Erythroblast (primary cell): ENCODE measurements at places on chromosomes 12 and 14.

- no peak for DNase-seq
Observed at GRCh38 chr12:8905546-8905945, 8.8 kb upstream of the PHC1 start.

DNA sequence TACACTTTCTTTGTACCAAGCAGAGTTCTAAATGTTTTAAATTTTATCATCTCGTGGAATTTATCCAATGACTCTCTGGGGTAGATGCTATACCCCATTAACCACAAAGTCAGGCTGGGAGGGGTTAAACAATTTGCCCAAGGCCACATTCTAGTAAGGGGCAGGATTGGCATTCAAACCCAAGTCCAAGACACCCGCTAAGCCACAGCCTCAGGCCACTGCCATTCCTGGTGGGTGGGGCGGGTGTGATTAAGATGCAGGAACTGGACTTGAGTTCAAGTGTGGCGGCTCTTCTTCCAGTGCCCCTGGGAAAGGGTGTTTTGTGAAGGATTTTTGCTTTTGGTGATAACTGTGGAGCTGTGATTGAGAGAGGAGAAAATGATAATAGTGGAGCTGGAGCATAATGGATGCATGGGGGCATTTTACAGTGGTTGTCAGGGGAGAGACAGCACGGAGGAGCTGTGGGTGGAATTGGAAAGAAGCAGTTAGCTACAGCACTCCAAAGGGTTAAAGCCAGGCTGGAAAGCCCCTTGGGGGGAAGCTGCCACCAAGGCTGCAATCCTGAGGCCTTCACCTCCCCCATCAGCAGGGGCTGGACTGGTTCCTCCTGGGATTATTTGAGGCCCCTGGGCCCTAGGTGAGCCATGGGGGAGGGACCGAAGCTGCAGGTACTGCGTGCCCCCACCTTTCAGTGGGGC is 1.0 kb upstream of the VRTN start:
- DNase-seq: no peak

DNA sequence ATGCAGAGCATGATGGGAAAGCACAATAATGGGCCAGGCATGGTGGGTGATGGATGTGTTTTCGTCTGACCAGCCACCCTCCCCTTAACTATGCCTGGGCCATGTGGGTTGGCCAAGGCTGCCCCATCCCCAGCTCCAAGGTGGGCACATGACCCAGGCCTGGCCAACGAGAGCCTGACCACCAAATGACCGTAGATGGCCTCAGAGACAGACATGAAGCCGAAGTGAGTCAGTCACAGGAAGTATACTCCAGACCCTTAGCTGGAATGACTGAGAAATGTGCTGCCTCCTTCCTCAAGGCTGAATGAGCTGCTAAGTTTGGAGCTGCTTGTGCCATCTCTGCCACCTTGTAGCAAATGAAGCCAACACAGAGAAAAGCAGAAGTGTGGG is 233.6 kb downstream of the BCL11B start:
- DNase-seq: no peak

DNA sequence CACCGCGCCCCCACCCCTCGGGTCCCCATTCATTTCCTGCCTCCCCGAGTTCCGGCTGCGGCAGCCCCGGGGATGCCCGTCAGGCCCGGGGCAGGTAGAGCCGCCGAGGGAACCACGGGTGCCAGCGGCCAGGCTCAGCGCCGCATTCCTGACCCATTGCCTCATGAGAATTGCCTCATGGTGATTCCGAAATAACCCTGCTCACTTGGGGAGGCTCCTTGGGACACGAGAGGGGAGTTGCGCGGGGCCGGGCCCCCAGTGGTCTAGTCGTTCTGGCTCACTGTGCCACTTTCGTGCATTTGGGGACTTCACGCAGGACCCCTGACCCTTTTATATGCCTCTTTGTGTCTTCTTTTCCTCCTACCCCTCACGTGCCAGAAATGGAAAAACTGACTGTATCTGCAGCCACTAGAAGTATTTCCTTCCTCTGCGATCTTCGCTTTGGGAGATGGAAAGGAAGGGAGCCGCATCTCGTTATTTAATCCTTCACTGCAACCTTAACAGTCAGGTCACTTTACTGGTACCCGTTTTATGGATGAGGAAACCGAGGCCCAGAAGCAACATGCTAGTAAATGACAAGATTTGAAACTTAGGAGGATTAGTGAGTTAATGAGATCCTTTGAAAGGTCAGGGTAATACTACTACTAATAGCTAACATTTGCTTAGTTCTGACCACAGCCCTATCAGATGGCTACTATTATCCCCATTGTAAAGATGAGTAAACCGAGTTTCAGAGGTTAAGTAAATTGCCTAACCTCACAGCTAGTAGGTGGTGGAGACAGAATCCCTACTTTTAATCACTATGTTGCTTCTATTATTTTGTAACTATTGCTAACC is 768 bp downstream of the PTPN11 start:
- DNase-seq: peak; percentile 84

DNA sequence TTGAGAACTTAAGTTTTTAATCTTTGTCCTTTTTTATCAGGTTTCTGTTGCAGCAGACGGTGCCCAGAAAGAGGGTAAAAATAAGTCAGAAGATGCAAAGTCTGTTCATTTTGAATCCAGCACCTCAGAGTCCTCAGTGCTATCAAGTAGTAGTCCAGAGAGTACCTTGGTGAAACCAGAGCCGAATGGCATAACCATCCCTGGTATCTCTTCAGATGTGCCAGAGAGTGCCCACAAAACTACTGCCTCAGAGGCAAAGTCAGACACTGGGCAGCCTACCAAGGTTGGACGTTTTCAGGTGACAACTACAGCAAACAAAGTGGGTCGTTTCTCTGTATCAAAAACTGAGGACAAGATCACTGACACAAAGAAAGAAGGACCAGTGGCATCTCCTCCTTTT is 53.5 kb downstream of the RAD52 start:
- DNase-seq: no peak

DNA sequence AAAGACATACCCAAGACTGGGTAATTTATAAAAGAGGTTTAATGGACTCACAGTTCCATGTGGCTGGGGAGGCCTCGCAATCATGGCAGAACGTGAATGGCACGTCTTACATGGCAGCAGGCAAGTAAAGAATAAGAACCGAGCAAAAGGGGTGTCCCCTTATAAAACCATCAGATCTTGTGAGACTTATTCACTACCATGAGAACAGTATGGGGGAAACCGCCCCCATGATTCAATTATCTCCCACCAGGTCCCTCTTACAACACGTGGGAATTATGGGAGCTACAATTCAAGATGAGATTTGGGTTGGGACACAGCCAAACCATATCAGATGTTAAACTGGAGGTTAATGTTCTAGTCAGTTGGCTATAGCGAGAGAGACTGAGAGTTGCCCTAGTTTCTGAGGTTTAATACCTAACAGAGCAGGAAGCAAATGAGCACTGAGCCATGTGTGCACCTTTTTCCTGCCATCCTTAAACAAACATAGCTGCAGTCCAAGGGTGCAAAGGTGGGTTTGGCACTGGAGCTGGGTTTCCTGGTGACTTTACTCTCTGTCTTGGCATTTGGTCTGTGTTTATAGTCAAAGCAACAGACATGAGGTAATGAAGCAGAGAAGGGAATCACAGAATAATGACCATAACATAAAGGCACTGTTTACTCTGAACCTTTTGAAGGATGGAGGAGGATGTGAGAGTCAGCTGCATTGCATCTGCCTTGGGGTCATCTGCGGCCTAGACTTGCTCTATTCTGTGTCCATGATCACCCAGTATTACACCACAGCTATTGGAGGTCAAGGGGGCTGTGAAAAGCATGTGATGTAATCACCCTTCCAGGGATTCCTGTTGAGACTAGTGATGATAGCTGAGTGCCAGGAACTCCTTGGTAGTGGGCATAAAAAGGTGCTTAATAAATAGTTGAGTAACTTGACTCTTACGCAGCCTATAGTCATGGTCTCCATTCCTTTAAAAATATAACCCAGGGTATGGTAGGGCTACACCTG is 83.6 kb upstream of the USP44 start:
- no peak for DNase-seq

DNA sequence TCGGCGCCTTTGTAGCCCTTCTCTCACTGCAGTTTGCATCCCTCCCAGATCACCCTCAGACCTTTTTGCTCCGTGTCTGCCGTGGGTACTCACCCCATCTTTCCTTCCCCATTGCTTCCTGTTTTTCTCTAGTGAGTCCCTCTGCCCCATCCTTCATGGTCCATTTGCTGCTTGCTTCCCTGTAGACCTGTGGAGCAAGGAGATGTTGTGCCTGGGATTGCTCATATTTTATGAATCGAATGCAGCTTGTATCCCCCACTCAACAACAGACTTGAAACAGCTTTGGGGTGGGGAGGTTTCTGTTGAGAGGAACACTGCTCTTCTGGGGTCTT is 661 bp downstream of the DENR start:
- DNase-seq: no peak

DNA sequence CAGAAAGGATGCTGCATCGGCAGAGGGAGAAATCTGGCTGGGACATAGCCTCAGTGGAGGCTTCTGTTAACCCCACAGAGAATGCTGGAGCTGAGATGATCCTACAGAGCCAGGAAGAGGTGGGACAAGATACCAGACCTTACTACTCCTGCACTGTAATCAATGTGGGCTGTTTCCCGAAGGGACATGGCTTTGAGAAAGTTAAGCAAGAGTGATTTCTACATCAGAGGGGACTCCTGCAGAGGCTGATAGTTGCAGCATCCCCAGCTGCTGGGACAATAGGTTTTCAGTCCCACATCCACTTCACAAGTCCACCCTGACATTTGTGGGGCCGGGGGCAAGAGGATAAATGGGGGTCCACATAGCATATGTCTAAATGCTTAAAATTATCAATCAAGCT is 22.5 kb upstream of the CMKLR1 start:
- DNase-seq: no peak

- no peak for DNase-seq
Observed at GRCh38 chr12:124916374-124917134, 2.1 kb upstream of the UBC start.

DNA sequence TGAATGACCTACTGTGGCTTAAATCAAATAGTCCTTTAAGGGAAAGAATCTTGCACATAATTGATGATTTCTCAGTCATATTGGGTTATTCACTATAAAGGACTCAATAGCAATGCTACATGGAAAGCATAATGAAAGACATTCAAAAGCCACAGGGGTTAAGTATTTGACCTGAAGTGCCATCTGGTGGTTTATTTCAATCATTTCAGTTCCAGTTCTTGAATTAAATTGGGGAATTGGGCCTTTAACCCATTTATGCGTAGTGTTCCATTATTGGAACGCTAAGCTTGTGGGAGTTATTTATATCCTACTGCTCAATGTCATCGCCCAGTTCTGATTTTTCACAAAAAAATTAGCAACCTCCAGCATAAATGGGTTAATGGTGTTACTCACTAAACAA is 41.3 kb upstream of the C12orf71 start:
- peak; percentile 20 for DNase-seq

- DNase-seq: no peak
Observed at GRCh38 chr12:65287426-65287825, 8.9 kb downstream of the MSRB3 start.

DNA sequence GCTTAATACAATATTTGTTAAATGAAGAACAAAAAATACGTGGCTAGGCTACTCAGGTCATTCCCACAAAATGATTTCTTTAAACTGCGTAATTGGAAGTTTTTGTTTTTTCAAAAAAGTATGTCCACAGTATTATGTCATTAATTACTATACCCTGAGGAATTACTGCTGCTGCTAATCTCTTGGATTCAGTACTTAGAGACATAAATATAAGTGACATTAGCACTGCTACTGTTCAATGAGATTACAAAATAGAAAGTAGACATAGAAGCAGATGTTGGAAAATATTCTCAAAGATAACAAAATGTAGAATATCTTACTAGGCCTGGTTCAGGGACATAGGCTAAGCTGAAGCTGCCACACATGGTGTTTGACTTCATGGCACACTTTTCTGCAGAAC is 36.3 kb downstream of the HMGA2 start:
- DNase-seq: peak; percentile 55

GRCh38 chr12:15131431-15131830 is 89.8 kb downstream of the RERG start:
- no peak for DNase-seq

DNA sequence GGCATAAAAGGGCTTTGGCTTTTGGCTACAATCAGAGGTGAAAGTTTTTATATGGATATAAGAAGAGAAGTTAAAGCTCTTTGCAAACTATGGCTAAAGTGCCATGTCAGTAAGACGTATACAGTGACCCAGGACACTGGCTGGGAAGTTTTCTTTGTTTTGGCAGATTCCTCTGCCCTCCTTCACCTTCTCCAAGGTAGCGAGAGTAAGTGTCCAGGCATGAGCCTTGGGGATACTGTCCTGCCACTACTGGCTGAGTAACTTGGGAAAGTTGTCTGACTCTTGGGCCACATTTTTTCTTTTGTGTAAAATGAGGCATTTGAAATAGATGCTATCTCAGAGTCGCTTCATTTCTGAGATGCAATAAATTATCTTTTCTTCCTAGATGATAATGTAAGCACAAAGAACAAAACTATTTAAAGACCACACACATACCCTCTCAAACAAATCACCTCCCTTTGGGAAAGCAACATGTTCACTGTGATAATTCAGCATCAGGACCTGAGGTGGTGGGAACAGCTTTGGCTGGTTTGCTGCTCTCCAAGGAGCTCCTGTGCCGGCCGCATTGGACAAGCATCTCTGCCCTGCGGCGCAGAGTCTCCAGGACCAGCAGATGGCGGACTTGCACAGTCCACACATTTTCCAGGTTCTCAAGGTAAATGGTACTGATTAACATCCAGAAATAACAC is 106.3 kb downstream of the PTCSC3 start:
- peak; percentile 30 for DNase-seq

GRCh38 chr12:65956056-65956738 is 131.9 kb downstream of the HMGA2 start:
- DNase-seq: no peak

DNA sequence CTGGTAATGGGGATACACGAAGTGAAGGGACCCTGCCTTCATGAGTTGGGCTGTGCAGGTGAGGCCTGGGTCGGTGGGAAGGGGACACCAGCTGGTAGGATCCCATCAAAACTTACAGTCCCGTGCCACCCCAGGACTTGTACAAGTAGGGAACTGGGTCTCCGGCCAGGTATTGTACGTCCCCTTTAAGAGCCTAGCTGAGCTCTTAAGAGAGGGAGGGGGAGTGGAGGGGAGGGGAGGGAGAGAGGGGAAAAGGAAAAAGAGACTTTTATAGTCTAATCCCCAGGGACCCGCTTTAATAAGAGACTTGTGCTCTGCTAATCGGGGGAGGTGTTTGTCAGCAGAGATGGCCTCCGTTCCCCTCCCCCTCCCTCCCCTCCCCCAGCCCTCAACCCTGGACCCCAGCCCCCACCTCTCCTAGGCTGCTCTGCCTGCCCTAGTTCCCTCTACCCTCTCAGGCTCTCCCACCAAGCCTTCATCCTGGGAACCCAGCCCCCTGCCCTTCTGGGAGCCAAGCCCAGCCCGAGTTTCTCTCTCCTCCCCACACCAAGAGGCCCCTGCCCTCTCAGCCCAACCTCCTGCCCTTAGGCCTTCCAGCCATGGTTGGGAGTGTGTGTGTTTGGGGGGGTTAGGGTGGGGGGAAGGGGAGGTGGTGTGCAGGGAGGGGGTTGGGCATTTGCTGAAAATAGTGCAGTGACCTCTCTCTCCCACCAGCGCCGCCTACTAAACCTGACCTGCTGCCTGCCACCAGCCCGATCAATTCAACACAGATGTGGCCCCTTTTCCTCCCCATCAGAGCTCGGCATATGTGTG is 2.6 kb downstream of the GDF11 start:
- DNase-seq: peak; percentile 48
